Immature natural killer cell (primary cell): ENCODE measurements at places on chromosomes 2 and 18. TPM values are rescaled to one million over a fixed set of nuclear protein-coding genes. Genes with fewer than 3 reads are reported as not detected.

Gene BCL2
- 5.1 TPM for polyA plus RNA-seq

Gene MYO5B
- polyA plus RNA-seq, result not detected

Gene ONECUT2
- not detected for polyA plus RNA-seq

Gene PRKAG3
- not detected for polyA plus RNA-seq

Gene BMPR2
- 5.4 TPM for polyA plus RNA-seq

Gene SRD5A2
- not detected for polyA plus RNA-seq
